ENCODE measurements at places on chromosomes 3 and 15.

GRCh38 chr3:64848822-64849221, 161.0 kb upstream of the ADAMTS9 start:
- no peak for DNase-seq

DNA sequence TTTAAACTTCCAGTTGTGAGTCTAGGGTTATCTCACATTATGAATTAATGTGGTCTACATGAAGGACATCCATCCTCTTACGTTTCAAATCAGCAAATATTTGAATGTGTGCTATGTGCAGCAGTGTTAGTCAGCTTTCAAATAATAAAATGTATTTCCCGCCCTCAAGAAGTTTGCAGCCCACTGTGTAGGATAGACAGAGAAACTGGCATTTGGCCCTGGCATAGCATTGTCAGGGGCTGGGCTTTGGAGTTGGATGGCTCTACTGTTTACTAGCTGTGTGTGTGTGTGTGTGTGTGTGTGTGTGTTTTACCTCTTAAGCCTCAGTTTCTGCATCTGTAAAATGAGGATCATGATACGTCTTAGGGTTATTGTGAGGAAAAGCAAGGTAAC, 400.5 kb upstream of the C2CD4B start:
- DNase-seq: no peak

- DNase-seq: no peak
These were observed 54.6 kb downstream of the UMPS start for GRCh38 chr3:124784686-124785382.

- DNase-seq: no peak
These were observed 325.3 kb downstream of the GBE1 start for GRCh38 chr3:81436182-81436581.

DNA sequence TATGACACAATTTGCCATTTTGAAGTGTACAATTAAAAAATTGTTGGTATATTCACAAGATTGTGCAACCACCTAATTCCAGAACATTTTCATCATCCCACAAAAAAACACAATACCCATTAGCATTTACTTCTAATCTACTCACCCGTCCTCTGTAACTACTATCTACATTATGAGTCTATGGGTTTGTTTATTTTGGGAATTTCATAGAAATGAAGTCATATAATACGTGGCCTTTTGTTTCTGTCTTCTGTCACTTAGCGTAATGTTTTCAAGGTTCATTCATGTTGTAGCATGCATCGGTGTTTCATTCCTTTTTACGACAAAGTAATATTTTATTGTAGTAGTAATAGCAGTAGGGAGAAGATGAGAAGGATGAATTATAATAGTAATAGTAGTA, 55.2 kb upstream of the CNTN6 start:
- DNase-seq: no peak
